RPMI7951 (cell line): ENCODE measurements at places on chromosomes 5 and 9. TPM values are rescaled to one million over a fixed set of nuclear protein-coding genes. Genes with fewer than 3 reads are reported as not detected.

Gene ZCCHC9
- 25.0 and 29.6 TPM in 2 replicates for total RNA-seq

Gene RANBP17
- total RNA-seq = 3.6 and 9.5 TPM in 2 replicates

Gene WWC1
- 0.10 and 0.24 TPM in 2 replicates for total RNA-seq

Gene SEMA5A
- 12.0 and 14.3 TPM in 2 replicates for total RNA-seq

Gene CCDC69
- 0.78 and 1.3 TPM in 2 replicates for total RNA-seq

Gene DIRAS2
- not detected in 2 replicates for total RNA-seq

Gene TRIO
- 34.0 and 46.8 TPM in 2 replicates for total RNA-seq

Gene SPINK6
- not detected in 2 replicates for total RNA-seq

Gene NMUR2
- total RNA-seq = not detected in 2 replicates
